Stimulated activated CD8-positive, alpha-beta memory T cell treated with anti-CD3 and anti-CD28 coated beads, Interleukin-7, amount 100 ng/mL, for 1 hour (primary cell): ENCODE measurements at places on chromosomes 12 and 14.

DNA sequence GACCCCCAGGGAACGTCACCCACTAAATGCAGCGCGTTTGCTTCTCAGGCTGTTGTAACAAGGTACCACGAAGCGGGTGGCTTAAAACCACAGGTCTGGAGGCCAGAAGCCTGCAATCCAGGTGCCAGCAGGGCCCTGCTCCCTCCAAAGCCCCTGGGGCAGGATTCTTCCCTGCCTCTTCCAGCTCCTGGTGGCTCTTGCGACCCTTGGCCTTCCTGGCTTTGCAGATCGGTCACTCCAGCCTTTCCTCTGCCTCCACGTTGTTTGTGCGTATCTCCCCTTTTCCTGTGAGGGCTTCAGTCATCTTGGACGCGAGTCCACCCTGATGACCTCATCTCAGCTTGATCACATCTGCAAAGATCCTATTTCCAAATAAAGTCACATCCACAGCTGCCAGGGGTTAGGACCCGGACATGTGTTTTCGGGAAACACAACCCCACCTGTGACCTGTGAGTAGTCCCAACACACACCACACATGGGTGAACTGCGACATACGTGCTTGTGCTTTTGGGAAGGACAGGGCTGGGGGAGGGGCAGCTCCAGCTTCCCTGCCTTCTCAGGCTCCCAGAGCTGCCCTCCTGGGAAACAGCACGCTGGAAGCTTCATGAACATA is 114.5 kb upstream of the NCOR2 start:
- no peak for DNase-seq

- no peak for DNase-seq
Measured at GRCh38 chr14:65107200-65107599, 4.9 kb upstream of the MAX start.

DNA sequence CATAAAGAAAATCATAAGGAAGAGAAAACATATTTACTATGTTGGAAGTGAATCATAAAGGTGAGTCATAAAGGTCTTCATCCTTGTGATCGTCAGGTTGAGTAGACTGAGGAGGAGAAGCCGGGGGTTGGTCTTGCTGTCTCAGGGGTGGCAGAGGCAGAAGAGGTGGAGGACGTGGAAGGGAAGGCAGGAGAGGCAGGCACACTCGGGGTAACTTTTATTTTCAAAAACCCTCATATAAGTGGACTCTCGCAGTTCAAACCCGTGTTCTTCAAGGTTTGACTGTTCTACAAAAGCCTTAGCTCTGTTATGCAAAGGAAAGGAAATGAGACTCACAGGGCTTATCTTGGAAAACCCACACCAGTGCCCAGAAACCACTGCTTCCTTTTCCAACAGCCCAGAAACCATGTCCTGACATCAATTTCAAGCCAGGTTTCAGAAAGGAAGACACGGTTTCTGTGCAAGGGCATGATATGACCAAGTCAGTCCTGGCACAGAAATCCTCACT is 14.0 kb downstream of the SMCO2 start:
- no peak for DNase-seq

DNA sequence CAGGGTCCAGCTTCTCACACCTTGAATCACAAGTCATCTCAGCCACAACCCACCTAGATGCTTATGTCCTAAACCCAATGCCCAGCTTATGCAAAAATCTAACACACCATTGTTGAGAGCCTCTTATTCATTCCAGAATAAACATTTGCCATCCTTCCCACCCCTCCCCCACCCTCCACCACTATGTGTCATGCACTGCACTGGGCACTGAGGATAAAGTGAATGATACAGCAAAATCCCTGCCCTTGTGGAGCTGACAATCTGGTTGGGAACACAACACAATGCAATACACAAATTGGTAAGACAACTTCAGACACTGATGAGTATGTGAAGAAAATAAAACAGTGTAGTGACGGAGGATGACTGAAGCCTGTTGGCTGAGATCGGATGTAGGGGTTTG is 1.4 kb upstream of the GLTP start:
- DNase-seq: no peak

DNA sequence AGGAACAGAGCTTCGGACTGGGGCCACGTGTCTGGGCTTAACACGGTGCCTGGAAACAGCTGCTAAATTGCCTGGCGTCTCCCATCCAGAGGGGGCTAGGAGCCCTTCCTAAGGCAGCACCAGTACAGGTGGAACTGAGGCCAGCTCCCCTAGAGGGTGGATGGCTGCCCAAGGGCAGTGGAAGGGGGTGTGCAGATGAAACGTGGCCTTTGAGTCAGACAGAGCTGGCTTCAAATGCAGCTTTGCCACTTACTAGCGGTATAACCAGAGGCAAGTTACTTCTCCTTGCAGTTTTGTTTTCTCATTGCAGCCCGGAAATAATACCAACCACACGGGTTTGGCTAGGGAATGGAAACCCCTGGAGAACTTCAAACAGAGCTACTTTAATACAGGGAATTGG is 59.3 kb upstream of the SLC24A4 start:
- no peak for DNase-seq

GRCh38 chr12:22335794-22336166 is 1.3 kb upstream of the ST8SIA1 start:
- no peak for DNase-seq

DNA sequence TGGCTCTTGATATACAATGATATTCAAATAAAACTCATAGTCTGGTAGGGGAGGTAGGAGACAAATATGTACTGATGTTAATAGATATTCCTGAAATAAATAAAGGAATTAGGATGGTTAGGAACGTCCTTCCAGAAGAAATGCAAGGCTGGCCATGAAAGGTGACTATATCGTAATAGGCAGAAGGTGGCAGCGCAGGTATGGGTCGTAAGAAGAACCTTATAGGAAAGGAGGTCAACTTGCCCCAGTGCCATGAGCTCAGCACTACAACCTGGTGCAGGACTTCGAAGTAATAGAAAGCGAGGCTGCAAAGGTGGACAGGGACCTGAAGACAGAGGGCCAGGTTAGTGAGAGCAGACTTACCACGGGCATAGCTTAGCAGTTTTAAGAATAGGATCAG is 55.3 kb upstream of the FGD4 start:
- DNase-seq: no peak

DNA sequence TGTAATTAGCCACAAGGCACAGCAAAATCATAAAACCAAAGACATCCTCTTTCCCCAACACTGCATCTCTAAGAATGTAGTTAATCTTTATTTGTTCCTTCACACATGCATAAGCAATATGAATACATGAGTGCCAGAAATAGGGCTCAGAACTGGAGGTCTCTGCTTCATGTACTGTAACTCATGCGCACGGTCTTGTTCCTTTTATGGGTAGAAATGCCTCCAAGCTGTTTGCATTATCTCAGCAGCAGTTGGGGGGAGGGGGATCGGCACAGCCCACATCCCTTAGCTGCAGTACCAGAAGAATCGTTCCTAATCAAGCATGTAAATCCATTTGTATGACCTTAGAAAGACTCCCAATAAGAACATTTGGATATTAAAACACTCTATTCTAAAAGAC is 20.0 kb downstream of the RHOJ start:
- no peak for DNase-seq

DNA sequence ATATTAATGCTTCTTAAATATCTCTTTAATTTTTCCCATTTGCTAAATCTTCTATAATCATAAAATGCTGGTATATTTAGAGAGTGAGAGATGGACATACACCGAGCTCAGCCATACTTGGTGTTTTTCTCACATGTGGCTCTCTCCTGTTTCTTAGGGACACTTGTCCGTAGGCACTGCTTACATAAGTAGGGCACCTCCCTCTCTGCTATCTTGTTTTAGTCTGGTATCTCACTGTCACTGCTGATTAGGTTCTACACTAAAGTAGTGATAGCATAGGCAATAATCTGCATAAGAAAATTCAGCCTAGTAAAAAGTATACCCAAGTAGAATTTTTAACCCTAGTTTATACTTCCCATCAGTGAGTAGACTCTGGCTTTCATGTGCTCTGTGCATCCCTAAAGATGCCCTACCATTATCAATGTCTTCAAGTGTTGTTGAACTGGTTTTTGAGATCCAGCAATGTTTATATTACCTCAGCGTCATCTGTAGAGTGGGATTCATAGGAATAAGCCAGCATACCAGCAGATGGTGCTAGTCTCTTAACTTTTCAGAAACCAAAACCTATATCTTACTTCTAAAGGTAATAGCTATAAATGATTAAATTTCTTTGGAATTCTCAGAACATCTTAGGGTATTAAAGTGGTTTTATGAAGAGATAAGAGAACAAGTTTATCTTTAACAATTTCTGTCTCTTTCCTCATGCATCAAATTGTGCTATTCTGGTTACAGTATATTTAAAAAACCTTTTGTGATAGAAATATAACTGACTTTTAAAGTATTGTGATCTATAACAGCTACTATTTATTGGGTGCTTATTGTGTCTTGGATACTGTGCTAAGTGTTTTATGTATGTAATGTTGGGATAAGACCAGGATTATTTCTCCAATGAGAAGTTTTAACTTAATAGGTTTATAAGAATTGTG is 32.9 kb downstream of the ARID2 start:
- no peak for DNase-seq

GRCh38 chr14:86357119-86357518 is 827.2 kb downstream of the FLRT2 start:
- DNase-seq: no peak

GRCh38 chr12:127273626-127274025 is 993.3 kb upstream of the TMEM132C start:
- DNase-seq: no peak

GRCh38 chr12:125406131-125406530 is 340.9 kb downstream of the AACS start:
- DNase-seq: no peak
